Dermis microvascular lymphatic vessel endothelial cell (primary cell): ENCODE measurements at places on chromosomes 2 and 18.

DNA sequence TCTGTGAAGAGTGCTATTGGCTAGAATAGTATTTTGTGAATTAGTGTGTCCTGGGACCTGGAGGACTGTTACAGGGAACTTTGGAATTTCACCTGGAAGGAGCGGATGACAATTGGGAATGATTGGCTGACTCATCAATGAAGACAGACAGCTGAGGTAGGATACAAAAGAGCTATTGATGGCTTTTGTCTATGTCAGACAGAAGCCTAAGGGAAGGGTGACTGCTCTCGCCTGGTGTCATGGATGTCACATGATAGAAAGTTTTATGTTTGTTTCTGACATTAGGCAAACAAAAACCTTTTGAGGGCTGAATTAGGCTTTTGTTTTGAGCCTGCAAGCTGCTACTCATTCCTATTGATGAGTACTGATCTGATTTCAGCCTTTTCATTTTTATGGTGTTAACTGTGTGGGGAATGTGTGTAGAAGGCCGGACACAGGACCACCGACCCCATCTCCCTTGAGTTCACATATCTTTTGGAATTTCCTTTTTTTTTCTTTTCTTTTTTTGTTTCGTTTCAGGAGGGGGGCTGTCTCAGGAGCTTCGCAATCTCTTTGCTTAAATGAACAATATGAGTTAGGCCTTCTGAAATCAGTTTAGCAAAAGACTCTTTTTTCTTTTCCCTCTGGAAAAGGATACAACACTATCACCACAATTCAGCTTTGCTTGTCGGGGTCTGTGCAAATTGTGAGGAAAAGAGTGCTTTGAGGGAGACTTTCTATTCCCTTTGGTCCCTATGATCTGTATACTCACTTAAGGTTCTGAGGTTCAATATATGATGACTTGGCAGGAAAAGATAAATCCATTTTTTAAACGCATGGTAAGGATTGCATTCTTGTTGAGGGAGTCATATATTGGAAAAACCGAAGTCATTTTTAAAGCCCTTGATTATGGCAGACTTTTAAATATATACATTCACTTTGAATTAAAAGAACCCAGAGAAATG is 207.9 kb upstream of the FIGN start:
- DNase-seq = no peak

DNA sequence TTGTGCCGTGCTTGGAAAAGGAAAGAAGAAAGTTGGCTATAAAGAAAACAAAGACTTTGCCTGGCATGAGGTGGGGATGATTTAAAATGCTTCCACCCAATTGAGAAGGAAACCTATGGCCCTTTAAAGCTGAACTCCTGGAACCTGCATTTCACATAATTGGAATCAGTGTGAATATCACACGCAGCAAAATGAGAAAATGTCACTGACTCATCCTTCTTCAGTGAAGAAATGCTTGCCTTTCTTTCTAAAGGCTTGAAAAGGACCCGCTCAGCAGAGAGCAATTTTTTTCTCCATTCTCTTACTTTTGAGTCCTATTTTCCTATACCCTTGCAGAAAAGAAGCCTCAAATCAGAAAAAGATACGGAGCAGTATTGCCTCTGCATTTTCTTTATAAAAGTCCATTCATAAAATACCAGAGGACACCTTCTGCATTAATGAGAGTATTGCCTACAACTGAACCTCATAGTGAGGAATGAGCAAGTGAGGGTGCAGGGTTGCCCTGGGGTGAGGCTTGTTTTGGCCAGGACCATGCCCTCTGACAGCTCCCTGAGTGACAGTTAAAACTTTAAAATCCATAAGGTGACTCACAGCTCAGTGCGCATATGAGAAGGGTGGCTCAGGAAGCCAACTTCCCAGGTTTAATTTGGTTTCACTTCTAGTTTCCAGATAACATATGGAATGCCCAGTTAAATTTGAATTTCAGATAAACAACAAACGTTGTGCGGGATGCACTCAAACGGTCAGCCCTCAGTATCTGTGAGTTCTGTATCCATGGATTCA is 191.9 kb upstream of the GYPC start:
- no peak for DNase-seq

- no peak for DNase-seq
Observed at GRCh38 chr2:234932591-234933168, 19.1 kb upstream of the SH3BP4 start.

DNA sequence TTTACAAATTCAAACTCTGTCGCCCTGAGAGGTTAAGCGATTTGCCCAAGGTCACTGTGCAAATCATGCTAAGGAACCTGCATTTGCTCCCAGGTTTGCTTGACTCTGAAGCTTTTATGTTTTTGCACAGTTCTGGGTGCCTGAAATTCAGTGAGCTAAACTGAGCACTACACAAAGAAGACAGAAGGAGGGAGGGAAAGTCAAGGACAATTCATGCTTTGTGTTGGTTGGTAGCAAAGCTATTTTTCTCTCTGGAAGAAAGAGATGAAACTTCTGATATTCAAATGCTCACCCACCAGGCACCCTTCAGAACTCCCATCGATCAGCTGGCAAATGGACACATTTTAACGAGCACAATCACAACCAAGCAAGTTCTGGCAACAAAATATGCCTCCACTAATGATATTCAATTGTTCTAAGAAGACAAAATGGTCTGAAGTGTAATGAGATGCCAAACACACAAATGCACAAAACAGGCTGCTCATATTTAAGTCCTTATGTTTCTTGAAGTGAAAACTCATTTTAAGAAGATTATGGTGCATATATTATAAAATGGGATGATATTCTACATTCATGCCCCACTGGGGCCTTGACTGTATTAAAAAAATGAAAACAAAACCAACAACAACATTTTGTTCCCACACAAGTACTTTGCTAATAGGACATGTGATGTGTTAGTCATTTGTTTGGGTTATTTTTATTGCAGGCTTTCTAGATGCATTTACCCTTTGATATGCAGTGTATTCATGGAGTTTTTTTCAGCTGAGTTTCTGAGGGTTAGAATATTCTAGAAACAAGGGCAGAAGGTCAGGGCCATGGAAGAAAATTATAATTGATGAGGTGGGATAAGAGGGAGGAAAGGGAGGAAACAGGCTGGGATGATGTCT is 445.6 kb upstream of the CELF4 start:
- DNase-seq = no peak

DNA sequence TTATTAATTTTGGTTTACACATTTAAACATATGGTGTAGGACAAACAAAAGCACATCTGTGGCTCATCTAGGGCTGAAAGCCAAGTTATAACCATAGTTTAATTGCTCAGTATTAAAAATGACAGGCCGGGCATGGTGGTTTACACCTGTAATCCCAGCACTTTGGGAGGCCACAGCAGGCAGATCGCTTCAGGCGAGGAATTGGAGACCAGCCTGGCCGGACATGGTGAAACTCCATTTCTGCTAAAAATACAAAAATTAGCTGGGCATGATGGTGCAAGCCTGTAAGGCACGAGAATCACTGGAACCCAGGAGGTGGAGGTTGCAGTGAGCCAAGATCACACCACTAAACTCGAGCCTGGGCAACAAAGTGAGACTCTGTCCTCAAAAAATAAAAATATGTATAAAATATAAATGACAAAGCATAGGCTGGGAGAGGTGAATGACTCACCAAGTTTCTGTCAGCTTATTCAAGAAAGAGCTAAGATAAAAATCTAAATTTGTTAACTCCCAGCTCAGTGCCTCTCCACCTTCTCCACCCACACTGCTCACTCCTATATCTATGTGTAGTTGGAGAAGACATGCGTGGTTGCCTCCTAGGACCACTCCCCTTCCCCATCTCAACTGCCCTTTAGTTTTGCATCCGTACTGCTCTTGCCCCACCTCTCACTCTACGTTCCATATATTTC is 79.2 kb upstream of the PID1 start:
- DNase-seq = no peak

DNA sequence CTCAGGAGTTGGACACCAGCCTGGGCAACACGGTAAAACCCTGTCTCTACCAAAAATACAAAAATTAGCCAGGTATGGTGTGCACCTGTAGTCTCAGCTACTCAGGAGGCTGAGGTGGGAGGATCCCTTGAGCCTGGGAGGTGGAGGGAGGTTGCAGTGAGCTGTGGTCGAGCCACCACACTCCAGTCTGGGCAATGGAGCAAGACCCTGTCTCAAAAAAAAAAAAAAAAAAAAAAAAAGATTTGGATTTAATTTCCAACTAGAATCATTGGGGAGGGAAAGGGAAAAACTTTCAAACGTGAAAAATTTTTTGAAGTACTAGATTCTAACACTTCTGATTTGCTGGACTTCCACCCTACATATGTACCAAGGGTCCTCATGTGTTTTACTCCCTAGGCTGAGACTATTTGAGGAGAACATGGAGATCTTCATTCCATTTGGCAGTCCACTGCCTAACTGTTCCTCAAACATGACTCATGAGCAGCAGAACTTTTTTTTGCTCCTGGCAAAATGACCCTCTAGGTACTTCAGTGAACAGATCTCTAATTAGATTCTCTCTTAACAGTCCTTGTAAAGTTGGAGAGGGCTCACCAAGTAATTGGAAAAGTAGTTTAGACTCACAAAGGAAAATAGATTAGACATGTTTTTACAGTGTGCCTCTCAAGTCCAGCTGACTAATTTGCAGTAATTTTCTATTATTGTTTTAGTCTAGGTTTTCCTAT is 267.6 kb downstream of the METTL4 start:
- peak; percentile 68 for DNase-seq

DNA sequence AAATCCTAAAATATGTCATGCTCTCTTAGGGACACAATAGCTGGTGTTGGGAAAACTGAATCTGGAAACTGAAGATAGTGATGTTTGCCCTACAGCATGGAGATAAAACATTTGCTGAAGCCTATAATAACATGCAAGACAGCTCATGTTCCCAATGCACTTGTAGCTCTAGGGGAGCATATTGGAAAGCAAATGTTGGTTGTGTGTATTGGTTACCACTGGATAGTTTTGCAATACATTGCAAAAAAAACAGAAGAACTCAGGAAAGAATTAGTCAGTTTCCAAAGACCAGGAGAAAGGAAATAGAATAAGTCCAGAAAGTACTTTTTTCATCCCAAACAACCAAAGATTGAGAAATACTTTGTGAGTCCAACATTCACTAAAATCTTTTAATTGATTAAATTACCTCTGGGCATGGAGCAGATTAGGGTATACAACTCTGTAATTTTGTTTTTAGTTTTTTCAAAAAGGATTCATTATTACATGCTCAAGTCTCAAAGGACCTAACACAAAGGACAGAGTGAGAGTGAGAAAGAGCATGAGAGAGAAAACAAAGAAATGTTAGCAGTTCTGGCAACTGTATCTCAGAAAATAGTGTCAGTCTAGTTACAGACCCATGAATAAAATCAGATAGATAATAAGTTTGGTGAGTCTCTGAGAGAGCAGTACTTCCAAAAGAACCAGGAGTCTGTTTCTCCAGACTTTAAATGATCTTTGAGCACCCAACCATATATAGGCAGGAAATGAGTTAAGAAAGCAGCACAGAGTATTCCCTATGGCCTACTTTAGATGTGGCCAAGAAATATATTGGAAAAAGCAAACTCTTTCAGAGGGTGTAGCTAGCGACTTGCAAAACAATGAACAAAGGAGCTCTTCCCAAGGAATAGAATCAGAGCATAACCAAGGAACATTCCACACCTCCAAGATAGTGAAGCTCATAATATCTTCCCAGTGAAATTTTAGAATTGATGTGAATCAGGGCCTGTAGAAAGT is 36.6 kb upstream of the COL3A1 start:
- DNase-seq = peak; percentile 64

- DNase-seq = no peak
Observed at GRCh38 chr2:43424262-43425207, 171.3 kb downstream of the THADA start.

DNA sequence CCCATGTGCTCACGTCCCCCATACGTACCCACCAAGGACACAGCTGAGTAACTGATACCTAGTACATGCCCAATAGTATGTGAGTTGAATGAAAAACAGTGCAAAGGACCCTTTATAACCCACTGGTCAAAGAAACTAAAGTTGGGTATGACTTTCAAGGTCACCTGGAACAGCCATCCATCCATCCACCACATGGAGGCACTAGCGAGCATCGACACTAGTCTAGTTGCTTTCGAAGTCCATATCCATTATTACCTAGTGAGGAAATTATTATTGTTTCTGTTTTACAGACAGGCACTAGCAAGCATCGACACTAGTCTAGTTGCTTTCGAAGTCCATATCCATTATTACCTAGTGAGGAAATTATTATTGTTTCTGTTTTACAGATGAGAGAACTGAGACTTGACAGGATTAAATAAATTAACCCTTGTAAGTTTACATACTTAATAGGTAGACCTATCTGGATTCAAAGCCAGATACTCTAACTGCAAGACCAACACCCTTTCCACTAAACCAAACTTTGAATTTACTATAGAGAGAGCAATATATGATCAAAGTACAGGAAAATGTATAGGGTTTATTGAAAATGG is 233.7 kb downstream of the METTL4 start:
- no peak for DNase-seq

DNA sequence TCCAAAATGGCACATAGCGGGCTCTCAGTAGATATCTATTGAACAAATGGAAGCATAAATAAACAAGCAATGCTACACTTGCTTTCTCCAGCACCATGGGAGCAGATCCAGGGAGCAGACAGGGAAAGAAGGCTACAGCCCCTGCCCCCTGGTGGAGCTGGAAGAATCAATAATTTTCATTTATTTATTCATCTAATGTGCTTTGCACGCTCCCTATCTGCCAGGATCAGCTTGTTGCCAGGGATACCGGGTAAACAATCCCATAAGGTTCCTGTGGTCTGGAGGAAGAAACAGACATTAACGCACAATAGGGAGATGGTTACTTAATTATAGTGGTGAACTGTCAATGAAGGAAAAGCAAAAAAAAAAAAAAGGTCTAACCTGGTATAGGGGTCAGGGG is 40.1 kb upstream of the CLASP1 start:
- peak; percentile 59 for DNase-seq

DNA sequence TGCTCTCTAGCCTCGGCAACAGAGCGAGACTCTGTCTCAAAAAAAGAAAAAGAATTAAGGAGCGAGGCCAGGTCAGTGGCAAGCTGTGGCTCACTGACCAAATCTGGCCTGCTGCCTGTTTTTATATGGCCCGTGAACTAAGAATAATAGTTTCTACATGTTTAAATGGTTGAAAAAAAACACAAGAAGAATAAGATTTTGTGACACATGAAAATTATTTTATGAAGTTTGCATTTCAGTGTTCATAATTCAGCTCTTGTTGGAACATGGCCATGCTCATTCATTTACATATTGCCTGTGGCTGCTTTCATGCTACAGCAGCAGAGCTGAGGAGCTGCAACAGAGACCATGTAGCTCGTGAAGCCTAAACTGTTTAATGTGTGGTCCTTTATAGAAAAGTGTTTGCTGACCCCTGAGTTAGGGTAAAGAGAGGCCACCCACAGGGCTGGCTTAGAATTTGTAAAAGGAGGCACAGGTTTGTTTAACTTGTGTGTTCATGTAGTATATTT is 59.5 kb downstream of the MFSD6 start:
- DNase-seq = no peak

DNA sequence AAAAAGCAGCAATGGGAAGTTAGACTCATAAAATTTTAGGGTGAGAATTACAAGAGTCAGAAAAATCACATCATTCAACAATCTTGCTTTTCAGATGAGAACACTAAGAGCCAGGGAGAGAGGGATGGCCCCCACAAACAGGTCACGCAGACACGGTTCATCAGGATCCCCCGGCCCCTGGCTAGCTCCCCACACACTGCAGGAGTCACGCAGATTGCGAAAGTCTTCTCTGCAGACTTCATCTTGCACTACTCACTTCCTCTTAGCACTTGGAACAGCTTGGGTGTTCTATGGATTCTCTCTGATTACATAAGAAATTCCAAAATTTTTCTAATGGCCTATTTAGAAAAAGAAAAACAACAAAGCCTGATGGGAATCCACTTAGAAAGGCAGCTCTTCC is 21.6 kb upstream of the SULT1C2 start:
- no peak for DNase-seq
